ENCODE measurements at places on chromosomes 11 and 22.

DNA sequence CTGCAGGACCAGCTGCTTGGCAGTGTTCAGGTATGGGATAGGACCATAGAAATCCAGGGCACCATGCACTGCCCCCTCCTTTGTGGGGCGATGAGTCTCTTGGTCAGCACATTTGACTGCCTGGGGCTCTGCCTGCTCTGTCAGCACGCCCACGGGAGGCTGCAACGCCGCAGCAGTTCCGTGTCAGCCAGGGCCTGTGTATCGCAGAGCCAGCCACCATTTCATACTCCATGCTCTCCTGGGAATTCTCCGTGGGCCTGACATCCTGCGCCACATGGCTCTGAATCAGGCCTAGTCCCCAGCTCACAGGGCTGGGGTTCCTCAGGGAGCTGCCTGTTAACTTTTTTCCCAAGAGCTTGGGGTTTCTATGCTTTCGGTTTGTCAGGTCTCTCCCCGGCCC, 16.9 kb upstream of the RELT start:
- no peak for DNase-seq

- DNase-seq, result no peak
Measured at GRCh38 chr11:127071606-127072005, 71.0 kb upstream of the KIRREL3 start.

GRCh38 chr11:134030853-134031252, 38.0 kb upstream of the JAM3 start:
- DNase-seq, result no peak

DNA sequence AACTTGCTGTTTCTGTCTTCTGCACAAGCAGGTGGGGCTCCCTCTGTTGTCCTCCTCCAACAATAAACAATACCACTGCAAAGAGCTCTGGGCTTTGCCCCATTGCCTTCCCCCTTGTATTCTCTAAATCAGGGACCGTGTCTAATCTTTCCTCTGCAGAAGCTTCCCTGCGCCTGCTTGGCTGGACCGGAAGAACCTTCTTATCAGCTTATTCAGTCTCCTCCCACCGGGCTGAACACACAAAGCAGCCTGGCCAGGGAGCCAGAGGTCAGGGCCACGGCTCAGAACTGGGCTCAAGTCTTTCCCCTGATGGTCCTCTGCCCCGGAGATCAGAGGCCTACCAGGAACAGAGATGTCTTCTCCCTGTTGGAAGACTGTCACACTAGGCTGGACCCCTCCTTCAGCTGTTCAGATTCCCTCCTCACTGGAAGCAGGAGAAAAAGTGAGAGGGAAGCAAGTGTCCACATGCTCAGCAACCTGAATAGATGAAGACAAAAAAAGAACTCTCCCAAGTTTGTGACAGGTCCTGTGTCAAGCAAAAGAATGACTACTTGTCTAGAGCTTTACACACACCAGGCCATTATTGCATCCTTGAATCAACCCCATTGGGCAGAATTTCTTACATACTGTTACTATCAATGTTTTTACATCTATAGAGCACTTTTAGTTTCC, 63.7 kb downstream of the RAB30 start:
- DNase-seq, result no peak

GRCh38 chr11:12234221-12234620, 123.8 kb downstream of the MICAL2 start:
- no peak for DNase-seq

DNA sequence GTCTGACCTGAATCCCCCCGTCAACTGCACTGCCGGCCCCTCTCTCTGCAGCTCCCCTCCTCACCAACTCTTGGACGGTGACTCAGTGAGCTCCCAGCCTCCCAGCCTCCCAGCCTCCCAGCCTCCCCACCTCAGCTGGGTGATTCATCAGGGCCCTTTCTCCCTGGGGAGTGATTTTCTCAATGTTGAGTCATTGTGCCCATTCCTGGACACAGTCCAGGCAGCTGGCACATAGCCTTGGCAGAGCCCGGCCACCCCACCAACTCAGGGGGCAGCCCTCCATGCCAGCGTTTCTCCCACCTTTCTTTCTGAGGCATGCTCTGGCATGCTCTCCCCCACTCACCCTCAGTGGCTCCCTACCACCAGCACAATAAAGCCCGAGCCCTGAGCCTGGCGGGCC, 30.7 kb downstream of the PDE2A start:
- DNase-seq, result no peak

GRCh38 chr11:123546515-123546914, 107.9 kb downstream of the SCN3B start:
- no peak for DNase-seq

DNA sequence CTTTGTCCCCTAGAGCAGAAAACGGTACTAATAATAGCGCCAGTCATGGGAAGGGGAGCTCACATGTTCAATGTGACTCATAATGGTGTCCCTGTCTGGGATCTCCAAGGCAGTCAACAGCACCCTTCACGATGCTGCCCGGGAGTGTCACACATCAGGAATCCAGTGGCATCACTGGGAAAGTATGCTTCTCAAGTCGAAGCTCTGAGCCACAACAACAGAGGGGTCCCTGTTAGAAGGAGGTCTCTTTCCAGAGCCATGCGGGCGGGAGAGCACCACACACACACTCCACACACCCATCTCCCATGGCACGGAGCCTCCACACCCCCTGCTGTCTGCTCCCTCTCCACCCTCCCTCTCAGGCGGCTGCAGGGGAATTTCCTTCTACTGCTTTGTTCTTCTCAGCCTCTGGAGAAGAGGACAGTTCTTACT, 119.7 kb downstream of the ETS1 start:
- no peak for DNase-seq

DNA sequence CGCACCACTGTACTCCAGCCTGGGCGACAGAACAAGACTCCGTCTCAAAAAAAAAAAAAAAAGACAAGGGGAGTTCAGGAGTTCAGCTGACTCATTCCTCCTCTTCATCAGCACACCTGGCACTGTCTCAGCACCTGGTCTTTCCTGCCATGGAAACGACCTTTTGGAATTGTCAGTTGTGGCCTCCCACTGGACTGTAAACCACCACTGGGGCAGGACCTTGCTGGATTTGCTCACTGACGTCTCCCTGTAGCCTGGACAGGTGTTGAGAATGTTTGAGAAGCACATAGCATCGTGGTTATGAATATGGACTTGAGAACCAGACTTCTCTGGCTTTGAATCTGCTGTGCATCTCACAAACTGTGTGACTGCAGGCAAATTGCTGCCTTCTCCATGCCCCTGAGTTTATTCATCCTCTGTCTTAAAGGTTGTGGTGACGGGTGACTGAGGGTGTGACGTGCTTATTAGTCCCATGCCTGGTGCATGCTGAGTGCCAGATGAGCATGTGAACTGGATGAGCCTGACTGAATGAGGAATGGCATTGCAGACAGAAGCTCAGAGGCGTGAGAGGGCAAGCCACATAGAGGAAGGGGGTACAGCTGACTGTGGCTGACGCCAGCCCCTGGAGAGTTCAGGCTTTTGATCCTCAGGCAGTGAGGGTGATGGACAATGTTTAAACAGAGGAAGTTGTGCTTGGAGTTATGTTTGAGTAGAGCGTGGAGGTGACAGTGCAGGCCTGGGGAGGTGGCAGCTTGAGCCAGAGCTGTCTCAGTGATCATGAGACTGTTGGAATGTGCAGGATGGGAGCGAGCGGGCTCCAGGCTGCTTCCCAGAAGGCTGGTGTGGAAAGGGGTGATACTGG, 12.7 kb downstream of the TOM1 start:
- DNase-seq, result no peak

GRCh38 chr11:59669611-59670009, 773 bp upstream of the PATL1 start:
- no peak for DNase-seq

GRCh38 chr22:35961480-35962295, 66.9 kb downstream of the RBFOX2 start:
- no peak for DNase-seq

DNA sequence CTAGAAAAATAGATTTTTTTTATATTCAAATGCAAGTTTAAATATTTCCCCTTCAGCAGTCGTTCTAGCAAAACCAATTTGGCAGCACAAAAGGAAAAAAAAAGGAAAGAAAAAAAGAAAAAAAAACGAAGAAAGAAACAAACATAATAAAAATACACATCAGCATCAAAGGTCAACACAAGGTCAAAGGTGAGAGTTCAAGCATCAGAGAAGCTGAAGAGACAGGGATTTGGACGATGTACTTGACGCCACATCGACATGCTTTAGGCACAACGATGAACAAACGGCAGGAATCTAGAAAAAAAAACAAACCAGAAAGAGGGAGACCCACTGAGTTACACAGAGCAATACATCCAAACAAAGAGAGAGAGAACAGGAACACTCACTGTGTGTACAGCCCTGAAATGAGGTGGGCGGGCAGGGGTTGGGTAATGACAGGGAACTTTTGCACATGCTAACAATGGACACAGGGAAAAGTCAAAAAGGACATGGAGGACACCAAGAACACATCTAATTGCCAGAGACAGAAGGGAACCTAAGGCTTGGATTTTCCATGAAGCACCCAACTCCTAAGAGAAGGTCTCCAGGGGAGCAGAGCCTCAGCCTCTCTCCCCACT, 19.8 kb upstream of the RAPSN start:
- no peak for DNase-seq
